ENCODE measurements at places on chromosomes 6 and 20. TPM values are rescaled to one million over a fixed set of nuclear protein-coding genes. Genes with fewer than 3 reads are reported as not detected.
A peak's percentile ranks its signal among the peaks of the same experiment; 100 is the strongest.

ACTR5 gene
- polyA plus RNA-seq, result 12.3 TPM

PTCRA gene
- 0.67 TPM for polyA plus RNA-seq

PPP1R16B gene
- polyA plus RNA-seq, result 8.8 TPM

- DNase-seq, result no peak
Observed at GRCh38 chr6:114714836-114715507, 372.1 kb upstream of the HS3ST5 start.

PCMTD2 gene
- polyA plus RNA-seq, result 137 TPM

DNA sequence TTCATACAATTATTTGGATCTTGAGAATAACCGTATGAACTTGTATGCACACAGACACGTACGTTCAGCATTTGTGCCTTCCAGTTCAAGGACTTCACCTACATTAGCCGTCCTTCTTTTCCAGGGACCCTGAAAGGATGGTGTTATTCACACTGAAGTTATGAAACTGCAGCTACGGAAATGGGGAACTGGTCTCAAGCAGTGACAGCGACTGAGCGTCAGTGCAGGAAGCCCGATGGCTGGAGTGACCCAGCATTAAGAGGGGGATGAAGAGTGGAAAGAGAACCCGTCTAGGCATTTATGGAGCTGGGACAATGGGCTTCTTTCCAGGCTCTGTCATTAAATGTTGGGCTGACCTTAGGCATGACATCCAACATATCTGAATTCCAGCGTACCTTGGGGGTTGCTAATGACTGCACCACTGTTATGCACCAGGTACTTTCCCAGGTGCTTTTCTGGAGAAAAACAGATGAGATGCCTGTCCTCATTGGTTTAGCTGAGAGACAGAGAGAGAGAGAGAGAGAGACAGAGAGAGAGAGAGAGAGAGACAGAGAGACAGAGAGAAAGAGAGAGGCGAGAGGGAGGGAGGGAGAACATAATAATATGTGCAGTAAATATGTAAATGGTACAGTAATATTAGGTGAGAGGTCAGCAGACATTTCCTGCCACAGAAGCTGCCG lies 204.7 kb upstream of the EXOC2 start:
- DNase-seq, result no peak

- no peak for DNase-seq
Observed at GRCh38 chr20:3238616-3239025, 369 bp downstream of the SLC4A11 start.

- no peak for DNase-seq
Observed at GRCh38 chr6:71395731-71396409, 107.3 kb downstream of the OGFRL1 start.

WDR27 gene
- 86.4 TPM for polyA plus RNA-seq

- DNase-seq, result no peak
Observed at GRCh38 chr6:107442938-107443607, 16.3 kb downstream of the PDSS2 start.

GRCh38 chr20:40666336-40666735 lies 22.7 kb downstream of the MAFB start:
- no peak for DNase-seq

SNAP91 gene
- 1.3 TPM for polyA plus RNA-seq

CLIC5 gene
- 9.8 TPM for polyA plus RNA-seq

ADRM1 gene
- polyA plus RNA-seq, result 45.4 TPM

DNA sequence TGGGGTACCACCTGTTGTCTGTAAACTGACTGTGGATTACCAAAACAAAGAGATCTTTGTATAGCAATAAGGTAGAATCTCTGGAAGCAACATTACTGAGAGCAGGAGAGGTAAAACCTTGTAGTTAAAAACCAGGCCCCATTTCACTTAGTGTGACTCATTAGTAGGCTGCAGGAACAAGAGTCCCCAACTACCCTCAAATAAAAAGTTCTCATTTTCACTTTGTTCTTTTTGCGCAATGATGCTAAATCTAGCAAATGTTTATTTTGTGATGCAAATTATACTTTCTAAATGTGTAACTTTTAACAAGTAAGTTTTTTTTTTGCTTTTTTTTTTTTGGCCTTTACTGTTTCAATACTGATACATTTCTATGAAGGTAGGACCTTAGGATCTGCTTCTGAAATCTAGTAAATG lies 67.1 kb downstream of the ESF1 start:
- DNase-seq, result no peak

PPP1R14C gene
- polyA plus RNA-seq, result 18.3 TPM

DNA sequence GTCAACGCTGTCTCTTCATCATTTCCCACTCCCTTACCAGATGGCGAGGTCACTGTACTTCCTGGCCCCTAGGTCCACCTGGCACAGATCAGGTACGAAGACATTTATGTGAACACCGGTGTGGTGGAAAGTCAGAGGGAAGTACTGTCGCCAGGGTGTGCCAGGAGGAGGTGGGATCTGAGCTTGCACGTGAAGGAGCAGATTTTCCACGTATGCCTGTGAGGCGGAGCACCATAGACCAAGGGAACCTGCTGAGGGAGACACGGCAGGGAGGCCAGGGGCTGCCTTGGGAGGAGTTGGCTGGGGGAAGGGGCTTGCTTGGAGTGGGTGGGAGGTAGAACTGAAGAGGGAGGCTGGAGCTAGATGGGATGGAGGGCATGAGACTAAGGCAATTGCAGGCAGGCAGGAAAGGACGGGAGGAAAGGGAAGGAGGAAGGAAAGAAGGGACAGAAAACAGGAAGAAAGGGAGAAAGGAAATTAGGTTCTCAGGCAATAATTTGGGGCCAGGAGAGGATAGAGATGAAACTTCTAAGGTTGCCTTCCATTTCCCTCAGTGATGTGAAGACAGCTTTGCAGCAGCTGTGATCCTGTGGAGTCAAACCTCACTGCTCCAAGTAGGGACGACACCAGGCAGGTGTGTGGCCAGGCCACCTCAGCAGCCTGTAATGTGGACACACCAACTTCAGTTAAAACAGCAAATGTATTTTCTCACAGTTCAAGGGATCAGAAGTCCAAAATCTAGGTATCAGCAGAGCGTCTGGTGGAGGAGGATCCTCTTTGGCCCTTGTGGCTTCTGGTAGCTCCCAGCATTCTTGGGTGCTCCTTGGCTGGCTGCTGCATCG lies 46.8 kb downstream of the CHMP4B start:
- DNase-seq, result no peak

TFAP2C gene
- polyA plus RNA-seq, result 3.0 TPM

DNA sequence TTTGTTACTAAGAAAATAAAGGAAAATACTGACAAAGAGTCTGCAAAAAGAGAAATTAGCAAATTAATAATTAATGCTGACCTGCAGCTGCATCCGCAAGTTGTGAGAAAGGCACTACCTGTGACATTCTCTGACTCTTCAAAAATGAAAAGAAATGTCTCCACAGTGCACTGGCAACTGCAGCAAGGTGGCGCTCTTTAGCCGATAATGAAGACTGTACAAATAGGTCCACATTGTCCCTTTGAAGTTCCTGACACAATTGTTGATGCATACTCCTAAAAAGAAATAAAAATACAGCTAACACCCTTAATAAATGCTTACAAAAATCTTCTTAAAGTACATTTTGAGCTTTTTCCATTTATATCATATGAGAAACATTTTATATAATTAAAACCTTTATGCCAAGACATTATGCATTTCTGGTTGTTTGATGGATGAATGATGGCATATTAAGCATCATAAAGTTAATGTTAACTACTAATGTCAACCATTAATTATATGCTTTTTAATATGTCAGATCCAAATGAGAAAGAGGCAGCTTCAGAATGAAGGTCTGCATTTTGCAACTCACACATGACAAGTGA lies 96.5 kb downstream of the MMS22L start:
- DNase-seq, result no peak

MRAP2 gene
- 5.7 TPM for polyA plus RNA-seq

DEFB132 gene
- not detected for polyA plus RNA-seq

GRCh38 chr6:155528335-155528734 lies 72.7 kb upstream of the NOX3 start:
- no peak for DNase-seq

DNA sequence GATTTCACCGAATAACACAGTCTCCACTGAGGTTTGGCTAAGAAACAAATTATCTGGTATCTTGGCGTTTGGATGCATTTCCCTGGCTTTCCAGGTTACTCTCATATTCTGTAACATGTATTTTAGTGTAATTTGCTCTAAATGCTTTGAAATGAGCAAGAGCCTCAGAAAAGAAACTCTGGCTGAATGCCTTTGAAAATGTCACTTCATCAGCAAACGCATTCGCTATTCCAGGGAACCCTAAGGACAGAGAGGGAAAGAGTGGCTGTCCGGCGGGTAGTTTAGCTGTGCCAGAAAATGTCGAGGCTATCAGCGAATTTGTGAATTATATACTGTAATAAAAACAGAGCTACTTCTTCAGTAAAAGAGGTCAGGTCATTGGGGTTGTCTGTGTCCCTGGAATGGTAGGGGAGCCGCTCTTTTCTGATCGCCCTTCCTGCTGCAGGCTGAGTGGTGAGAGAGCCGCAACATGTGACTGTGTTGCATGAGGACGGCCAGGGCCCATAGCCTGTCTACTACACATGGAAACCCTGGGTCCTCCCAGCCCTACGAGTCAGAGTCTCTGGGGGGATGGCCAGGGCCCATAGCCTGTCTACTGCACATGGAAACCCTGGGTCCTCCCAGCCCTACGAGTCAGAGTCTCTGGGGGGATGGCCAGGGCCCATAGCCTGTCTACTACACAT lies 57.3 kb downstream of the SMOC2 start:
- peak; percentile 72 for DNase-seq

- DNase-seq, result no peak
Observed at GRCh38 chr6:149482545-149483333, 2.1 kb downstream of the ZC3H12D start.

PCIF1 gene
- 44.8 TPM for polyA plus RNA-seq

DNA sequence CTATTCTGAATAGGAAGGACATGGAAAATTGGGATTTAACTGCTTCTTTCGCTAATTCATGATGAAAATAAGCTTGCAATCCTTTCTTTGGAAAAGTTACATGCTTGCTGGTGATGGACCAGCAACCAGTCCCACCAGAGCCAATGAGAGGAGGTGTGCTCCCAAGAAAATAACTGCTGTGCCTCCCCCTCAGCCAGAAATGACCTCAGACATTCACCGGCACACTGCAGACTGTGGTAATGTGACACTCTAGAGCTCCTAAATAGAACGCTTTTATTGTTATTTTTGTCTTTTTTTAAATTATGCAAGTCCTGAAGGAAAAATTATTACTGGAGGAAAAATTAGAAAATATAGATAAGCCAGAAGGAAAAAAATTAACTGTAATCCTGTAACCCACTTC lies 2.6 kb downstream of the PYGB start:
- no peak for DNase-seq

DNA sequence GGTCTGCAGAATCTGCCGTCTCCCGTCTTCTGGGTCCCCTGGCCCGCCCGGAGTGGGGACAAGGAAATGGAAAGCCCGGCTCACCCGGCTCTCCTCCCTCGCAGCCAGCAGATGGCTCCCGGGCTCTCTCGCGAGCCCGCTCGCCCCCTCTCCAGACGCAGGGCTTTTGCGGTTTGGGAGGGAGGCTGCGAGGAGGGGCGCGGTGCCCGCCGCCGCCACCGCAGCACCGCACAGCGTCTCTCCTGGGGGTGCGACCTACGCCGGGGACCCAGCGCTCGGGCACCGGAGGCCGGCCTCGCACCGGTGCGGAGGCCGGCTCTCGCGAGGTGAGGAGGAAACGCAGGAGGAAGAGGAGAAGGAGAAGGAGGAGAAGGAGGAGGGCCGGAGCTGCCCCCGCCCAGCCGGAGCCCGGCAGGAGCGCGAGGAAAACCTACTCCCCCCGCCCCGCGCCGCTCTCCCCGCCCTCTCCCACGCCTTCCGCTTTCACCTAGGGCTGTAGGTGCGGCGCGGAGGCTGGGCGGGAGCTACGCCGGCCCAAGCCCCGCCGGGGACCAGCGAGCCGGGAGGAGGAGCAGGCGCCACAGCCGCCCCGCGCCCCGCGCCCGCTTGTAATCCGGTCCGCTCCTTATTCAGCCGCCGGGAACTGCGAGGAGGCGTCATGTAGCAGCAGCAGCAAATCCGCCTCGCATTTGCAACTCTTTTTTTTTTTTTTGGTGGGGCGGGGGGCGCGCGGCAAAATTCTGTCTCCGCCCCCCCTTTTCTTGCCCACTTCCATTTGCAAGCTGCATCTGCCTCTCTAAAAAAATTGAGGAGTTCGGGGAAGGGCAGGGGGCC lies at the start of gene CARMIL1:
Gene CARMIL1, plus strand, starts transcription at position 461 of the 834 bp plus-strand sequence. CDS start 422 bp downstream, outside the sequence.
- peak; percentile 91 for DNase-seq

GRCh38 chr6:108364470-108364869 lies 69.6 kb downstream of the AFG1L start:
- DNase-seq, result no peak

SLA2 gene
- 1.1 TPM for polyA plus RNA-seq

SOX18 gene
- polyA plus RNA-seq, result 25.5 TPM

DNA sequence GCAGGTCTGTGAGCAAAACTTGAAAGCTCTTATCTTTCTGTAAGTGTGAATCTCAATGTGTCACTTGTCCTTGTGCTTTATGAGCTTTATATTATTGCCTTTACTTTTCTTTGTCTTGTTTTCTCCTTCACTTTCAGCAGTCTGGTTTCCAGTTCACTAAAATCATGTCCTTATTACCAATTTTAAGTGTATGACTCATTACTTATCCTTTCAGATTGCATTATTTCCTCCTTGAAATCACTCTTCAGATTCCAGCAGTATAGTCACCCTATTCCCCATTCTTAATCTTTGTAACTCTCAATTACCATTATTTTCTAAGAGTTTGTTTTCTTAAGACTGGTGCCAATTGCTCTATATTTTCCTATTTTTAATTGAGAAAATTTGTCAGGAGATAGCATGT lies 117.4 kb upstream of the GRIK2 start:
- no peak for DNase-seq

GRM1 gene
- 0.06 TPM for polyA plus RNA-seq

ZFP57 gene
- polyA plus RNA-seq, result not detected

DNA sequence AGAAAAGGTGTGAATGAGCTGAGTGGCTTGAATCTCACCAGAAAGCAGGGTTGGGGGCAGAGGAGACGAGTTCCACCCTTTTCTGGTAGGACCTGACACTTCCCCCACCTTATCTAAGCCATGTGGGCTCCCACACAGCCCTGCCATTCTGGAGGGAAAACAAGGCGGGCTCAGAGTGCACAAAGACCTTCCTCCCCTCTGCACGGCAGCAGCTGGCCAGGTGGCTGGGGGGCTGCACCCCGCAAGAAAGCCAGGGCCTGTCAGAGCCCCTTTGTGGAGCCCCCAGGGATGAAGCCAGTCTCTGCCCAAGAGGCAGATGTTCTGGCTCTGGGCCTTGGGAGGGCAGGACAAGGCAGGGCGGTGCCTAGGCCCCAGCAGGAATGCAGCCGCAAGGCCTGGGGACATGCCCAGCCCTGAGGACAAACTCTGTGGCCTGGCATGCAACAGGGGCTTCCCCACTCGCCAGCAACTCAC lies 48.4 kb upstream of the DSN1 start:
- DNase-seq, result no peak

- no peak for DNase-seq
Observed at GRCh38 chr20:43383026-43383795, 74.5 kb upstream of the SRSF6 start.

Data from left lung (tissue), 14 donors.